ENCODE measurements at places on chromosomes 1 and 21.

- DNase-seq: no peak
Observed at GRCh38 chr1:66426239-66426853, 107.6 kb upstream of the SGIP1 start.

DNA sequence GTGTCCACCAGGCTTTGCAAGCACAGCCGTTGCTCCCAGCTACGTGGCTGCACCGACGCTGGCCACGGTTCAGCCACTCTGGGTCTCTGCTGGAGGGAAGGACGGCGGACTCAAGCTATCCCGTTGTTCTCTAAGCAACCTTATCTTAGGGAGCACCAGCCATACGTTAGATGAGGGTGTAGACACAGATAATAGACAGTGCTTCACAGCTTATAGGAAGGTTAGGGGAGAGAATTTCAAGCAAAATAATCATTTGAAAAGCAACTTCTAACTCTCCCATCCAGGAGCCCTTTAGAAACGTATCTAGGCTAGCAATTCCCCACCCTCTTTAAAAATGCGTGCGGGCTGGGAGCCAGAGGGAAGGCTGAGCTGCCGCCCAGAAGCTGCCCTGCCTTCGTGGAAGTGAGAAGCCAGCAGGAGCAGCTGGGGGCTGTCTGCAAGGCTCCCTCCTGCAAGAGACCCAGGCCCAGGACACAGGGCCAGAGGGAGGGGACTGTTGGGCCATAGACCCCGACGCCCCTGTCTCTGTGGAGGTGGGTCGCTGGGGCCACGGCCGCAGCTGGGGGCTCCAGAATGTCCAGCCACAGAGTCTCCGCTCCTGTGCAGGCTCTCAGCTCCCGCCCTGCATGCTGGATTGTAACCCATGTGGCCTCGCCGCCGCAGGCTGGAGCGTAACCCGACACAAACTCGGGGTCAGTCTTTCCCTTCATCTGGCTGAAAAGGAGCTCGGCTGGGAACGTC, 31.2 kb upstream of the COL6A2 start:
- no peak for DNase-seq

DNA sequence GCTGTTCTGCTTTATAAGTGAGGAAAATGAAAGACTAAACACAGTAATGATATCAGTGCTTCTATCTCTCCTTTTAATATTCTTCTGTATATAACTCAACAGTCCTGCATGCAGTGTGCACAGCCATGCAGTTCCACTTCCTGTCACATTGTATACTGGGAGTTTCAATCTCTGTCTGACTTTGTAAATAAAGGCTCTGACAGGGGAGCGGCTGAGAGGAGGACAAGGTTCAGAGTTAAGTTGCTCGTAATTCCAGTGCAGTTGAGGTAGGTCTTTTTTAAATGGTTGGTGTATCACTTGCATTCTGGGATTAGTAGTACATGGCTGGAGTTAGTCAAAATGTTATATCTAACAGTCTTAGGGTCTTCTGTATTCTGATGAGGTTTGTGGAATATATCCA, 264.5 kb downstream of the OLFM3 start:
- no peak for DNase-seq

GRCh38 chr1:86503406-86504136, 34.8 kb downstream of the CLCA1 start:
- DNase-seq: no peak

- DNase-seq: no peak
Observed at GRCh38 chr1:209256766-209257350, 326.7 kb upstream of the CAMK1G start.

- DNase-seq: no peak
Observed at GRCh38 chr1:8097077-8097799, 71.1 kb upstream of the ERRFI1 start.

DNA sequence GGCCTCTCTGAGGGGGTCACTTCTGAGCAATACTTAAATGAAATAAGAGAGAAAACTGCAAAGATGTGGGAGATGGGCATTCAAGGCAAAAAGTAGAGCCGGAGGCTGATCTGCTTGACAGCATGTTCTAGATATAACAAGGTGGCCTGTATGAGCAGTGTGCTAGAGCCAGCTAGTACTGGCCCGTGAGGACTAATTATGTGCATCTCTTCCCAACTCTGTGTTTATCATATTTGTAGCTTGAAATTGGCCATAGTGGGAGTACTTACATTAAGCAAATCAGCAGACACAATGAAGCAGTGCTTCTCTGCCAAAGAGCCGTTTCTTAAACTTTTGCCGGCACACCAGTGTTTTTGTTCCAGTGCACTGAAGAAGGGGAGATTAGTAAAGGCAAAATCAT, 13.1 kb upstream of the PTBP2 start:
- DNase-seq: no peak

Data from stimulated activated CD8-positive, alpha-beta memory T cell treated with anti-CD3 and anti-CD28 coated beads, Interleukin-7, amount 100 ng/mL, for 48 hours (primary cell).